ENCODE measurements at places on chromosomes 13 and 19.

- no peak for DNase-seq
Observed at GRCh38 chr19:2332341-2333026, 4.0 kb downstream of the SPPL2B start.

DNA sequence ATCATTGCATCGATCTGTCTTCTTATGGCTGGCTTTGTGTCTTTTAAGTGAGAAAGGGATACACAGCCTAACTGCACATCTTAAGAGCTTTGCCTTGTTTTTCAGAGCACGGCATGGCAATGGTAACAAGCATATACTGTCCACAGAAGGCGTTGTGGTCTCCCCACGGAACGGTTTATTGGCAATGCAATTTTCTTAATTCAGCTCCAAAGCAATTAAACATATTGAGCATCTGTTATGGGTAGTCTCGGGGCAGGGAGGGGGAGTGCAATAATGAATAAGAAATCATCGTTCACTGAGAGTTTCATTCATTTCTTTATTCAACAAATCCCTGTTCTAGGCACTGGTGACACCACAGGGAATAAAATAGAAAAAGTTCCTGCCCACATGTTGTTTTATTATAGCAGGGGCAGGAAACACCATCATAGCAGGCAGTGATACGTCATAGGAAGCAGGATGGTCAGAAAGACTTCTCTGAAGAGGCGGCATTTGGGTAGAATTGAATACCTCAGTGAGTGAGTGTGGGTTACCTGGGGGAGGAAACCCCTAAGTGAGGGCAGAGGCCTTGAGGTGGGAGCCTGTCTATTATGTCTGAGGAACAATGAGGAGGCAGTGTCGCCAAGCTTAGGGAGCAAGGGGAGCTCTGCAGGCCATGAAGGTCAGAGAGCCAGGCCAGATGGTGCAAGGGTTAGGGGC, 185.7 kb upstream of the KL start:
- no peak for DNase-seq

GRCh38 chr13:35349673-35350278, 126.7 kb downstream of the MAB21L1 start:
- DNase-seq = no peak

- DNase-seq = no peak
Observed at GRCh38 chr19:8462571-8462970, 17.8 kb downstream of the HNRNPM start.

- no peak for DNase-seq
Observed at GRCh38 chr19:8416796-8417195, 3.7 kb downstream of the MARCHF2 start.

- DNase-seq = no peak
Observed at GRCh38 chr13:108575430-108575829, 54.0 kb upstream of the MYO16 start.

DNA sequence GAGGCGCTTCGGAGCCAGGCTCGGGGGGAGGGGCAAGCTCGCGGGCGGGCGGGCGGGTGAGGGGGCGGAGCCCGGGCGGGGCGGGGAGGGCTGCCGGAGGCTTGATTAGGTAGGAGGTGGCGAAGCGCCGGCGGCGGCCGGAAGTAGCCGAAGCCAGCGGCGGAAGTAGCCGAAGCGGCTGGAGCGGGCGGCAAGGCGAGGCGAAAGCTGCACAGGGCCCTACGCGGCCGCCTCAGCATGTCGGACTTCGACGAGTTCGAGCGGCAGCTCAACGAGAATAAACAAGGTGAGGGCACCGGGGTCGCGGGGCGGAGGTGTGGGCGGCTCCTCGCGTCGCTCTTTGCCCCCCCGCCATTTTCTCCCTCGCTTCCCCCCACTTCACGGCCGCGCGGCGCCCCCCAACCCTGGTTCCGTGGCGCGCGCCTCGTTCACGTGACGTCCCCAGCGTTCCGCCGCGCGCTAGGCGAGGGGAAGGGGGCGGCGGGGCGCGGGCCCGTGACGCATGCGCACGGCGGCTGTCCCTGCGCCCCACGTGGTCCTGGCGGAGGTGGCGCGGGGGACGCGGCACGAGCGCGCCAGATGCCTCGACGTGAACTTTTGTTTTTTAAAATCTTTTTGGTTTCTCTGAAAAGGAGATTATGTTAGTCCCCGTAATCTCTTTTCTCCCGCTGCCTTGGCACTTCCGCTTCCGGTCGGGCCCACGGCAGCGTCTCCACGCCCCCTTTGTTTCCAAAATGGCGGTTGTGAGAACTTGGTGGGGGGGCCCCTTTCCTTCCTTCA, at the start of gene U2AF2:
TSS of gene U2AF2 (plus strand) at position 168 of the 780 bp plus-strand sequence. CDS start at position 238, 70 bp downstream.
- peak; percentile 98 for DNase-seq

Data from stimulated activated CD4-positive, alpha-beta T cell treated with anti-CD3 and anti-CD28 coated beads, TNF-alpha, amount 100 ng/mL, for 1 hour (primary cell).